Memory B cell (primary cell): ENCODE measurements at places on chromosomes 3 and 15.

DNA sequence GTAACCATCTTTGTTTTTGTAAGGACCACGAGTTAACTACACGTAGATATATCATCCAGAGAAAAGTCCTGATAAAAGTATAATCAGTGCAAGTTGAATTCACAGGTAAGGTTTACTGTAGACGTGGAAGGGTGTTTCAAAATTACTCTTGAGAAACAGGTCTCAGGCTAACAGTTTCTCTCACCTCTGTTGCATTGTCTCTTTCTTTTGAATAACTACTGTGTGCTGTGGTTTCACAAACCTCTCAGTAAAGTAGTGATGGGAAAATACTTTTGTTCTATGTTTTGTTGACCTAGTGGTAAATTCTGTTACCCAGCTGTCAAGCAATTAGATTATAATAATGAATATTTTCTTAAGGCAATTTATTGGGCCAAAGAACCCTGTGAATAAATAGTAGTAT is 75.2 kb downstream of the RBMS3 start:
- DNase-seq: no peak

GRCh38 chr3:98962951-98963350 is 61.5 kb upstream of the DCBLD2 start:
- no peak for DNase-seq

- DNase-seq: no peak
Measured at GRCh38 chr3:185658504-185658912, 72.4 kb downstream of the SENP2 start.

DNA sequence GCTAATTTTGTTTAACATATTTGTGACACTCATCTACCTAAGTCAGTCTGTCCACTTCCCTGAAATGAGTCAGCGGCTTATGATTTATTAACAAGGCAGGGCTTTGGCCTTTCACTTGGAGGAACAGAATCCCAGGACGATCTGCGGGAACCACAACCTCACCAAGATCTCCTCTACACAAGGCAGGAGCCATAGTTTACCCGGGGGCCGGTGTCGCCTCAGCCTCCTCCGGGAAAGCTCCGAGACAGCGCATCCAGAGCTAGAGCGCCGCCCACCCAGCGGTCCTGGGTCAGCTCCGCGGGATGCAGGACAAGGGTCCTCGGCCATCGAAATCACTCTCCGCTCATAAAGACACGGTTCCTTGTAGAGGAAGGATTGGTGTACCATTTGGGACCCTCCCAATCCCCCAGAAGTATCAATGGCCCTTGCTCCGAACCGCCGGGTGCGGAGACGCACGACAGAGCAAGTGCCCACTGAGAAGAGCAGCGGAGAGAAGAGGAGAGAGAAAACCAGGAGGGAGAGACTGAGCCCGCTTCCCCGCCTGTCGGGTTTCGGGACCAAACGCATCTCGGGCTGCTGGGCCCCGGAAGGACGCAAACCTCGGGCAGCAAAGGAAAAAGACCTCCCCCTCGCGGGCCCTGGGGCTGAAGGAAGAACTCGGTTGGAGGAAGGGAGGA is 13.1 kb upstream of the ALCAM start:
- no peak for DNase-seq

- DNase-seq: no peak
Measured at GRCh38 chr15:66911131-66911700, 154.2 kb upstream of the SMAD3 start.

DNA sequence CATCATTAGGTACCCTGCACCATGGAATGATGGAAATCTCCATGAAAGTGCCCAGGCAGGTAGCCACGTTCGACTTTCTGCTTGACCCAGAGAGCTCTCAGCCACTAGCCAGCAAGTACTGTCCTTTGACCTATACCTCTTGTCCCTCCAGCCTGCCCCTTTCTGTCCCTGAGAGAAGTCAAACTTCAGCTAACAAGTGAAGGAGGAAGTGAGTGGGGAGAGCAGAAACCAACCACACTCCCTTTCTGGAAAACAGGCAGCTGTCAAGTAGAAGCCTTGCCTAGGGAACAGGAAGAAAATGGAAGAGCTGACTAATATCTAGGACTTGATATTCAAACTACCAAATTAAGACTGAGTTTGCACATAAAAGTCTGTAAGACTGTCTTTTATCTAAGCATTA is 30.3 kb upstream of the FSTL1 start:
- no peak for DNase-seq

DNA sequence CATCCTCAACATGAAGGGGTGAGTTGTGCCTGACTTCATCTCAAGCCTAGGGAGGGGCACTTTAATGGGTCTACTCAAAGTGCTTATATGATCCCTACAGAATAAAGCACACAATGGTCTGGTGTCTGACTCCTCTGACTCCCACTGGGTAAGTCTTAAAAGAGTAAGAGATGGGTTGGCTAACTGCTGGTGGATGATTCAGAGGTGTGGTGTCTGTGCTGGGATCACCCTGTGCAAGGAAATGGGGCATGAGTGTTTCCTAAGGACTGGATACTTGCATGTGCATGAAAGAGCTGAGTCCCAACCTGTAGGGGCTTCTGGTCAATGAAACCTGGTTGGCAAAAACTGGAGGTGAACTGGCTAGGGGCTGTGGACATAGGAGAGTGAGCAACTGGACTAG is 158.8 kb downstream of the IL20RB start:
- DNase-seq: no peak

DNA sequence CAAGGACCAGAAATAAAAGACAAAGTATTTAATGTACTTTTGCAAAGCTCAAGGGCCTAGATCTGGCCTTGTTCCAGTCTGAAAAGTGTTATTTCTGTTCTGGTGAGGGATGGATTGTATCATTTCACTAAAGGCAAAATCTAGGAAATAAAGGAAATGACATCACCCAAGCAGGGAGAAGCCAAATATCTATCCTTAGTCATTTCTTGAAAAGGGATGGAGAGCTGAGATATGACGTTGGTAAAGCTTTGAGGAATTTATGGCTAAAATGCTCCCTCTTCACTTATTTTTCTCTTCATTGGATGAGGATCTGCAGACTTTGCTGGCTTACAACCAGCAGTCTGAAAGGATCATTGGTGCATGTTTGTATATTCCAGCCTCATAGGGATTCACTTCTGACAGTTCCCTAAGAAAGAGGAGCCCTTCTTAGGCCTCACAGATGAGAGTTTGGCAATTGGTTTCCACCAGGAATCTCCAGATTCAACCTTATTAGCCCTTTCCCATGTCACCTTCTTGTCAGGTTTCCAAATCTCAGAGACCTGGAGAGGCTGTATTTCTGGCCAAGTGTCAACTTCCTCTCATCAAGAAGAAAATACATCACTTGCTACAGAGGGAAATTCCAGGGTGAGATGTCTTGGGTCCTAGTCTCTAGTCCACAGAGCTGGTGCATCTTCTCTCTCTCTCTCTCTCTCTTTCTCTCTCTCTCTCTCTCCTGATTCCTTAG is 93.7 kb upstream of the BOC start:
- DNase-seq: no peak

GRCh38 chr3:187013159-187013716 is 82.9 kb downstream of the ST6GAL1 start:
- peak; percentile 13 for DNase-seq

DNA sequence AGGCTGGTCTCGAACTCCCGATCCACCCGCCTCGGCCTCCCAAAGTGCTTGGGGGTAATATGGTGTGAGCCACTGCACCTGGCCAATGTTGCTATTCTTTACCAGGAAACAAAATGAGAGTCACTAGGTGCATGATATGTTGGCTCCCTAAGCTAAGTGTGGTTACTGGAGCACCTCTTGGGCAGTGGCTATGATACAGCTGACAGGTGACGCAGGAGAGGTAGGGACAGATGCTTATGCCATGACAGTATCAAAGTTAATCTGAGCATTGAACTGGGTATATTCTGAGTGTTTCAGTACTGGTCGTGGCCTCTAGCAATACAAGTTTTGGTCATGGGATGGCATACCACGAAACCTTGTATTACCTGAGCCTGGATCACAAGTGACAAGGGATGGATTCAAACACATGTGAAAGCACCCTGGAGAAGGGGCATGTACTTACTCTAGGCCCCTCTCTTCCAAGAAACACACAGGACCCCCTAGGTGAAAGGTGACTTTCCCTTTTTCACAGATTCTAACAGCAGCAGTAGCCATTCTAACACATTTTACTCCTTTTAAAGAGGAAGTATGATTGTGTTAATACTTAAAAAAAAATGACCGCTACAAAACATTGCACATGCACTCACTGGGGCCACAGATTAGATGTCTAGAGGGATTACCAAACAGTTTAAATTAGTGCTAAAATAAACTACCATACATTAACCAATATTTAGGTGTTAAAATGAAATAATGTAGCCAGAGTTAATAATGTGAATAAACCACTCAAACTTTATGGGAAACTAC is 467.3 kb downstream of the SHQ1 start:
- no peak for DNase-seq

DNA sequence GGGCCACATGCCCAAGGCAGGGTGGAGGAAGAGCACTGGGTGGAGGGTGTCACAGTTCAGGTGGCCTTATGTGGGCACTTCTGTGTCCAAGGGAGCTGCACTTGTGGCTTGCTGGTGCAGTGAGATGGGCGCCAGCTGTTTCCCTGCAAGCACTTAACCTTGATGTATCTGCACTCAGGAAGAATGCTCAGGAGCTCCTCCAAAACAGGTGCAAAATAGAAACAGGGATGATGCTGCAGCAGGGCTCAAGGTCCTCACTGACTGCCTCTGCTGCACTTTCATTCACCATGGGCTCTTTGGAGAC is 151.3 kb downstream of the CADPS start:
- no peak for DNase-seq

DNA sequence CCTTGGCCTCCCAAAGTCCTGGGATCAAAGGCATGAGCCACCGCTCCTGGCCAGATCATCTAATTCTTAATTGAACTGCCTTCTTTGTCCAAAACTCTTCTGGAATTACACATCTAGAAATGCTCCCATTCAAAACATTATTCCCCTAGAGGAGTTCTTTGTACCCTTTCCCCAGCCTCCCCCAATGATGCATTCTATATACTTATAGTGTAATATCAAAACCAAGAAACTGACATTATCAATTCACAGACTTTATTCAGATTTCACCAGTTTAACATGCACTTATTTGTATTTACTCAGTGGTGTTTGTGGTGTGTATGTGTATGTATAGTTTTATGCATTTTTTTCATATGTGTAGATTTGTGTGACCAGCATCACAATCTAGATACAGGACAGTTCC is 85.0 kb downstream of the PTPRG start:
- DNase-seq: no peak

DNA sequence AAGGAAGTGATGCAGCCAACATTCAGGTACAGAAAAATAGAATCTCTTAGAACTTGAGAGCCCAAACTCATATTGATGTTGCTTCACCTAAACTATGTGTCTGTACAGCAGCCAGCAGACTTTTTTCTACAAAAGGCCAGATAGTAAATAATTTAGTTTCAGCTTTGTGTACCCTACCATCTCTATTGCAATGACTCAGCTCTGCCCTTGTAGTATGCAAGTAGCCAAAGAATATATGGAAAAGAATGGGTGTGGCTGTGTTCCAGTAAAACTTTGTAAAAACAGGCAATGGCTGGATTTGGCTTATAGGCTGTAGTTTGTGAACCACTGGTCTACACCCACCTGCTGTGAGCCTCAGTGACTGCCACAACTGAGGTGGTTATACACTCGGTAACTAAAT is 392.5 kb upstream of the RARB start:
- no peak for DNase-seq

GRCh38 chr3:133655731-133656515 is 5.8 kb downstream of the TOPBP1 start:
- DNase-seq: no peak

GRCh38 chr3:119681279-119681678 is 4.1 kb upstream of the COX17 start:
- DNase-seq: no peak

GRCh38 chr15:98952381-98952803 is 55.2 kb downstream of the PGPEP1L start:
- DNase-seq: no peak

- DNase-seq: no peak
Measured at GRCh38 chr3:125120379-125121122, 64.8 kb upstream of the HEG1 start.

DNA sequence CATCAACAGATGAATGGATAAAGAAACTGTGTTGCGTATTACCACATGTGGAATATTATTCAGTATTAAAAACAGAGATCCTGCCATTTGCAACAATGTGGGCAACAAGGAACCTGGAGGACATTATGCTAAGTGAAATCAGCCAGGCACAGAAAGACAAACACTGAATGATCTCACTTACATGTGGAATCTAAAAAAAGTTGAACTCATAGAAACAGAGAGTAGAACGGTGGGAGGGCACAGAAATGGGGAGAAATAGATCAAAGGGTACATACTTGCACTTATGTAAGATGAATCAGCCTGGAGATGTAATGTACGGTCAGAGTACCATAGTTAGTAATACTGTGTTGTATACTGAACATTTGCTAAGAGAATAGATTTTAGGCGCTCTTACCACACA is 29.8 kb upstream of the MUC13 start:
- no peak for DNase-seq

GRCh38 chr3:133475245-133476010 is 75.6 kb downstream of the BFSP2 start:
- DNase-seq: peak; percentile 46

DNA sequence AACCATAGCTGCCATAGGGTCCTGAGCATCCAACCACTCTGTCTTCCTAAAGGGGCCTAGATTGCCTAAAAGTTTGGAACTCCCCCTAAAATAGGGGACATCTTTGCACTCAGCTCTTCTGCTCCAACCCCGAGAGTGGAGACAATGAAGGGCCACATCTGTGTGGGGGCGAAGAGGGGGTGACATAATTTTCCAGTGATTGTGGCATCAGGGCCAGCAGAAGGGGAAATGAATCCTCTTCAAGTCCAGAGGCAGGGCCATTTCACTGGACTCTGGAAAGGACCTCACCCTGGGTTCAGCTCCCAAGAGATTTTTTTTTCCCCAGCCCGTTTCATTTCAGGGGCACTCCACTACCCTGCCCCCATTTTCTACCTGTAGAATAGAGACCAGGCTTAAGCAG is 4.6 kb upstream of the ANKRD63 start:
- no peak for DNase-seq

DNA sequence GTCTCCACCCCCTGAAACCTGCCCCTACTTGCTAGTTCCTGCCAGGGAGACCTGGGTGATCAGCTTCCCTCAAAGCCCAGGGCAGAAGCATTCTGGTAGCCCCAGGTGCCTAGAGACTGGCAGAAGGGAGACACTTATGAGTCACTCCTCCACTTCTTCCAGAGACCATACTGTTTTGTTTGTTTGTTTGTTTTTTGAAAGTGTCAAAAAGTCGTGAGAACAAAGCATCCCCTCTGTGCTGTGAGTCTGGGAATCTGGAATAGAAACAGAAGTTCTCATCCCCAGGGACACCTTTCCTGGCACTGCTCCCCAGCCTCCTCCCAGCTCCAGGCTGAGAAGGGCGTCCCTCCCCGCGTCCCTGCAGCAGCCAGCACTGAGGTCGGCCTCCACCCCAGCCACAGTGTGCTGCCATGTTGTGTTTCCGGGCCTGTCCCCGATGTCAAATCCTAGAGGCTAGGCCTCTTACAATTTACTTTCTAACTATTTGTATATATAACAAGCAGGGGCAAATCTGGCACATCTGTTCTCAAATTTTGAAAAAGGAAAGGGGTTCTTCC is 573.0 kb downstream of the RBMS3 start:
- no peak for DNase-seq
